ENCODE measurements at places on chromosomes 5 and 9.

- DNase-seq = peak; percentile 92
These were observed 365.3 kb downstream of the BNC2 start for GRCh38 chr9:16505199-16505598.

DNA sequence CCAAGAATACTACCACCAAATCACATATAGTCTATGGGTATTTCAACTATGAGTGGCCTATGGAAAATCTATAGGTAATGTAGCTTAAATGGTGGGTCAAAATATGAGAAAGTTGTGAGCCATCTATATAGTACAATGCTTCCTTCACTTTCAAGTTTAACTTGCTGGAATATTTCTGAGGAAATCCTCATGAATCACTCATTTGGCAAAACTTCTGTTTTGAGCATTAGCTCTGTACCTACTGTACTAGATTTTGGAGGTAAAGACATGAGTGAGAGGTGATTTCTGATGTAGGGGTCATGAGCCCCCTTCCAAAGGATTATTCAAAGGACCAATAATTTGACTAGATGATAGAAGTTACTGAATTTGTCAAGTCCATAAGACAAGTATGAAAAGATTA, 80.6 kb upstream of the DAB2 start:
- DNase-seq = no peak

GRCh38 chr9:69674716-69675438, 2.7 kb upstream of the APBA1 start:
- peak; percentile 95 for DNase-seq

GRCh38 chr9:101639785-101640665, 45.3 kb upstream of the PPP3R2 start:
- no peak for DNase-seq

DNA sequence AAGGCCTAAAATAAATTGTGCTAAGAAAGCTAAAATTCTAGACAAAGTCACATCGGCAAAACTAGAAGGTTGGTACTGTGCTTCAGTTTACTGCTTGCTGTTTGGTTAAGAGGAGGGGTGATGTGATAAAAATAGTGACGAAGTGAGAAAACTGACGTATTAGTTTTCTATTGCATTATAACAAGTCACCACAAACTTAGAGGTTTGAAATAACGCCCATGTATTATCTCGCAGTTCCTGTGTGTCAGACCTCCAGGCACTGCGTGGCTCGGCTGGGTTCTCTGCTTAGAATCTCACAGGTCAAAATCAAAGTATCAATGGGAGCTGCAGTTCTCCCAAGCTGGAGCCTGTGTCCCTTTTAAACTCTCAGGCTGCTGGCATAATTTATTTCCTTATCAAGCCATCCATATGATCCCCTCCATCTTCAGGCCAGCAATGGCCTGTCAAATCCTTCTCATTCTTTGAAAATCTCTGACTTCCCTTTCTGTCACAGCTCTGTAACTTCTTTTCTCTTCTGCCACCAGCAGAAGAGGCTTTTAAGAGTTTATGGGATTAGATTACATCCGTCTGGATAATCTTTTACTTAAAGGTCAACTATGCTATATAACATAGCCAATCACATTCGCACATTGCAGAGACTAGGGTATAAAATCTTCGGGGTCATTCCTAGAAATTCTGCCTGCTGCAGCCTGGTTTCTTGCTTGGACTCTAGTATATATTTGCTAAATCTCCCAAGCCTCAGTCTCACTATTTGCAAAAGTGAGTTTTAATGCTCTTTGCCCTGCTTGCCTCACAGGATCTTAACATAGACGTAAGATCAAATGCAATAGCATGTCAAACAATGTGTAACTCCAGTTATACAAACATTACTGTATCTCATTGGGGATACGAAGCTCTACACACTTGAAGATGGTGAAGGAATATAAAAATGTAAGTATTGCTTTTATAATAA, 104.0 kb upstream of the CDKN2B start:
- no peak for DNase-seq

DNA sequence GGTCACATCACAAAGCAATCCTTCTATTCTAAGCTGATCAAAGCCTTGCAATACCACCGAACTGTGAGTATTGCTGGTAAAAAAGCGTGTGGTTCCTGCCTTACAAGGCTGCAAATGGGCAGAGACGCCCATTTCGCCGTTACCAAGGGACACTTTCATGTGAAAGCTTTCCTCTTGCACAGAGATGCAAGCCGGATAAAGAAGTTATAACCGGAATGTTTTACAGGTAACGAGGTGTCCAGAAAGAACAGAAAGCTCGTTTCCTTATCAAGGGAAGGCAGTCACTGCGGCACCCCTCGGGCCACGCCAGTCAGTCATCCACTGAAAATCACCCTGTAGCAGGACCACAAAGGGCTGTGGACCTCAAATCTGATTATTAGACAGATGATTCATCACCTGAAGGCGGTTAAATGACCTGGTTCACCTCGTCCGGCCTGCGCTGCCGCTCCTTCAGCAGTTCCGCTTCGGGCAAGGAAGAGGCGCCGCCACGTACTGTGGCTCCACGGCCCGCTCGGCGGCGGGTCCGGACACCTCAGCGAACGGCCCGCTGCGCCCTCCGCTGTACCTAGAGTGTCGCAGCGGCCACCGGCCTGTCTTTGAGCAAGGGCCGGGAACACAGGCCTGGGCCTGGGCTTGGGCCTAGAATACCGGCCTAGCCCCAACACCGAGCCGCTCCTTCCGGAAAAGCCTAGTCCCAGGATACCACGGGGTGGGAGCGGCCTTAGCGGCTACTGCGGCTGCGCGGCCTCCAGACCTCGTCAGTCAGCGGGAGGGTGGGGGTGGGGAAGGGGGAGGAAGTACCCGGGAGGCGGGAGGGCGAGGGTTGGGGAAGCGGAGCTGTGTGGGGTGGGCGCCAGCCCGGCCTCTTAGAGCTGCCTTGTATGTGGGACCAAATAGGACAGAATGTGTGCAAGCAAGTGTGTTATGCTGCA, at the start of gene KLHL9:
Gene KLHL9 (minus strand): TSS at position 704 of the 932 bp plus-strand sequence. CDS start 545 bp downstream, at position 159.
- DNase-seq = peak; percentile 93
